ENCODE measurements at places on chromosomes 4 and X.
A peak's percentile ranks its signal among the peaks of the same experiment; 100 is the strongest.

DNA sequence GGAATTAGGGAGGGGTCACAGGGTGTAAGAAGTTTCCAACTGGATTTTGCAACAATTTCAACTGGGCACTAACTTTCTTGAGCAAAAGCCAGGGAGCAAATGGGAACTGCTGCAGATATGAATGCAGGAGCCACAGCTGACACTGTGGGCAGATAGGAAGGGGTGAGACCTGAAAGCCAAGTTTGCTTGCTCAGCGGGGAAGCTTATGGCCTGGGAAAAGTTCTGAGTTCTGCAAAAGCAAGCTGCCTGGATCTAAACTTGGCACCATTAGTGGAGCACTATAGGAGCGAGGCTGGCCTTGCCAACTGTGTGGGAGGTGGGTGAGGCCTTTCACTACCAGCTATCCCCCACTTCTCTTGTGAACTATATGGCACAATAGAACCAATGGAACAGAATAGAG lies 11.1 kb downstream of the CYSLTR1 start:
- no peak for DNase-seq

GRCh38 chr4:100895556-100896197 lies 377.9 kb upstream of the EMCN start:
- no peak for DNase-seq

GRCh38 chr4:3479358-3480101 lies 16.4 kb downstream of the DOK7 start:
- peak; percentile 62 for DNase-seq

GRCh38 chr4:77443941-77444340 lies 161.7 kb upstream of the CXCL13 start:
- no peak for DNase-seq

DNA sequence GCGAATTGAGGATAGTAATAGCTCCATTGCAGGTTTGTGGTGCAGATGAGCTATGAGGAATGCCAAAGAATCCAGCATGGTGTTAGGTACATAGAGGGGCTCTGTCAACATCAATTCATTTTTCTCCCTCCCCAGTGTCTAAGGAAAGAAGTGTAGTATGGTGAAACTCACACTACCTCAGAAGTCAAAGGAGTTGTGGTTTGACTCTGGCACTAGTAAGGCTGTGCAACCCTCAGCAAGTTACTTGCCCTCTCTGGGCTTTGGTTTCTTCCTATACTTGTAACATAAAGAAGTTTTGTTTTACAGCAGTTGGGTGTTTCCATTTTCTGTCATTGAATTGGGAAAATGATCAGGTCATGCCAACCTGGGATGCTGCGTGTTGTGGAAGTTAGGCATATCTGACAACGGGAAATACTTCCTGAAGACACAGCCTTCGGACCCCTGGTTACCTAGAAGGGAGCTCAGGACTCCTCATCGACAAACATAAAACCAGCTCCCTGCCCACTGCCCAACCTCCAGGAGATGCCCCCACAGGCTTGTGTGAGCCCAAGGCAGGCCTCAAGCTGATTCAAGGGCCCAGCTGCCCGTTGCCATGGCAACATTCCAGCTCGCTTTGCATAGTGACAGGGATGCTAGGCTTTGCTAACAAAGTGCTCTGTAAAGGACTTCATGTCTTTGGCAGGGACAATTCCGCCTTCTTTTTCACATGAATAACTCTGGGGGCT lies 71.4 kb downstream of the RTL5 start:
- DNase-seq = no peak

GRCh38 chr4:100169491-100170485 lies 20.5 kb downstream of the DDIT4L start:
- no peak for DNase-seq

DNA sequence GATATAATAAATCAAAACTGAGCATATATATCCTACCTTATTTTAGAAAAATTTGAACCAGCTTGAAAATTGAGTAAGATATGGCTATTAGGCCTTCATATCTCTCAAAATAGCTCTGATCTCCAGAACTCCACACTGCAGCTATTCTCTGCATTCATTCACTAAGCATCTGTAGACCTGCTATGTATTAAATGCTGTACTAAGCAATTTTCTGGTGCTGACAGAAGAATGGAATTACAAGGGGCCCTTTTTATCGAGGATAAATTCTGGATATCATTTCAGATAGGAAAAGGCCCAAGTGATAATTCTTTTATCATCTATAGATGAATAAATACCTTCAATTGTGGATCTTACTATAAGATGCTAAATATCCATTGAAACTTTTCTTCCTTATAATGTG lies 1.9 kb downstream of the THAP6 start:
- no peak for DNase-seq

DNA sequence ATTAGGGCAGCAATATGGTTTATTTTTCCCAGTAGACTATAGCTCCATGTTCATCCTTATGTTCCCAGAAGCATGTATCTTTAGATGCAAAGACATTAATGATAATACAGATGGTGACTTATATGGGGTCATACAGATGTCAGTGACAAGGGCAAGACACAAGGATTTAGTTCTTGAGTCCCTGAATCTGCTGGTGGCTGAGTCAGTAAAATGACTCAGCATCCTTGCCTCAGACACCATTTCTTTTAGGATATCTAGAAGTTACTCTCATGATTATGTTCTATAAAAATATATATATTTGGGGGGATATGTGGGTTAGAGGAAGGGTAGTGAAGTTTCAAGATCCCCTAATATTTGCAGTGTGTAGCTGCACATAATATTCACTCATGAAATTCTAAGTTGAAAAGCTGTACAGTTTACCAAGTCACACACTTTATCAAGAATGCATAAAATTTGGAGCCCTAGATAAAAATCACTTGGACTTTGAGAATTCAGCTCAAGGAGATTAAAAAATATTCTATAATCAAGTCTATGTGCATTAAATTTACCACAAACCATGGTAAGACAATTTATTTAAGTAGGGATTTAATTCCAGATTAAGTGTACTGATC lies 101.9 kb downstream of the LNX1 start:
- no peak for DNase-seq

DNA sequence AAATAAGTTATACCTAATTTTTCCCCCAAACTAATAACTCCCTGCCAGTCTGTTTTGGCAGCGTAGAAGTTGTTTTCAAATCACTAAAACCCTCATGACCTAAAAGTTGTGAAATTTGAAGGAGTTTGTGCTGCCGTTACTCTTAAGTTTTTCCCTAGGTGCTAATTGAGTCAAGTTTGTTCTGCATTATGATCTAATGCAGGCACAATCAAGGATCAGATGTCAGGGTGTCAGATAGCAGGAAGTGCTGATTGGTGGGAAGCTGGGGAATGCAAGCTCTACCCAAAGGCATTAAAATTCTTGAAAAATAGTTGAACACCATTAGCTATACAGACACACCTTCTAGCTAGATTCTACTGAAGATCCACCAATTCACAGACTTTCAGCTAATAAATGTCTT lies 51.9 kb downstream of the ARX start:
- DNase-seq = no peak

GRCh38 chrX:85859426-85859825 lies 187.9 kb downstream of the CHM start:
- DNase-seq = no peak

DNA sequence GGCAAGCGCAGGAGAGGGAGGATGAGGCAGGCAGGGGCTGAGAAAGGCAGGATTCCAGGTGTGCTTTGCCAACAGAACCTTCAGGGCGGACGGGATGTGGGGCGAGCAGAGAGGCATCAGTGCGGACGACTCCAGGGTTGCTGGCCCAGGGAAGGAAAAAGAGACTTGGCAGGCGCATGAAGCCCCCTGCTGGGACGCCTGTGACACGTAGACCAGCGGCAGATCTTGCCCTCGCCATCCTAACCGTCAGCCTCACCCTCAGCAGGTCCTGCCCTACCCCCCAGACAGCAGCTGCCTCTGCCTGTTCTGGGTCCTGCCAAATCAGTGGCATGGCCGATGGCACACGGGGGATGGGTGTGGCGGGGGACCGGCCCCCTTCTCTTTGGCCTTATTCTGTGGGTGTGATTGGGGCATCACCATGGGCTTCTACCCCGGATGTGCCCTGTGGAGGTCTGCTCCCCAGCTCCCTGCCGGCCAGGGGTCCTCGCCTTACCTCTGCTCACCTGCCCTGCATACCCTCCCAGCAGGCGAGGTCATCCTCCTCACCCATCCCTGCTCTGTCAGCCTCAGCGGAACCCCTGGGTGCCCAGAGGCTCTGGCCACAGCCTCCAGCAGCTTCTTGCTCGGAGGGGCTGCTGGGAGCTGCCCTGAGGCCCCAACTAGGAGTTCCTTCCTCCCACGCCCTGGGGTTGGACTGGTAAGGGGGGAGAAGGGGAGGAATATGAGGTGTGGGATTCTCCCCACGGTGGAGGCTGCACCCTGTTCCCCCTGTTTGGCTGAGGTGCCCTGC lies 2.9 kb upstream of the SH3BP2 start:
- DNase-seq = peak; percentile 49

GRCh38 chr4:7804756-7805385 lies 134.8 kb downstream of the AFAP1 start:
- no peak for DNase-seq

GRCh38 chr4:186146458-186146857 lies 42.0 kb downstream of the FAM149A start:
- DNase-seq = no peak

- DNase-seq = no peak
Measured at GRCh38 chrX:107199491-107199890, 6.7 kb downstream of the NUP62CL start.

DNA sequence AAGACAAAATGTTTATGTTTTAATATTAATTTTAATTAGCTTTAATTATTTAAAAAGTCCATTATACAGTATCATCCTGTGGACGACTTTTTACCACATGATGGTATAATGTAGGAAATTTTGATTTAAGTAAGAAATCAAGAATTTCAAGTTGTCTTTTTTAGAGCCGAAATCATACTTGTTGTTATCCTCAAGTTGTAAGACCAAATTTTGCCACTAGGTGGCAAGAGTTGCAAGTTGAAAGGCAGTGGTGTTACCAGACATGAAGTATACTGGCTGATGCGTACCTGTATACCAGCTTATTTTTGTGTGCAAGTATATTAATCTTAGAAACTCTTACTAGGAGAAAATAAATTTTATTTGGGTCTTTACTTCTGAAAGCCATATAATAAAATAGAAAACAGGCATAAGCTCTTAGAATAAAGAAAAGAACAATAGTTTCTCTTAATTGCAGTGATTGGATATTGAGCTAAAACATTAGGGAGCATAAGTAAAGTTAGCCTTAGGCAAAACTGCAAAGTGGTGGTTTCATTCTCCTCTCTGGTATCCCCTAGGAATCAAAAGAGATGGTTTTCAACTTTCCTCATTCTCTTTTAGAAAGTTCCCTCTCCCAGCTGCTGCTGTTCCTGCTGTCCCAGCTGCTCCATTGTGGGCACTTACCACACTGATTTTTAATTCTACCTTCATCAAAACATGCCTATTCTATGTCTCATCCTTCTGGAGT lies 118.0 kb upstream of the WDFY3 start:
- no peak for DNase-seq

- DNase-seq = no peak
Measured at GRCh38 chr4:88952081-88952480, 104.9 kb downstream of the FAM13A start.

- no peak for DNase-seq
Measured at GRCh38 chr4:55819634-55820033, at the start of gene EXOC1L. Gene EXOC1L (plus strand): TSS chr4:55819790. CDS start chr4:55820027, 237 bp downstream.

DNA sequence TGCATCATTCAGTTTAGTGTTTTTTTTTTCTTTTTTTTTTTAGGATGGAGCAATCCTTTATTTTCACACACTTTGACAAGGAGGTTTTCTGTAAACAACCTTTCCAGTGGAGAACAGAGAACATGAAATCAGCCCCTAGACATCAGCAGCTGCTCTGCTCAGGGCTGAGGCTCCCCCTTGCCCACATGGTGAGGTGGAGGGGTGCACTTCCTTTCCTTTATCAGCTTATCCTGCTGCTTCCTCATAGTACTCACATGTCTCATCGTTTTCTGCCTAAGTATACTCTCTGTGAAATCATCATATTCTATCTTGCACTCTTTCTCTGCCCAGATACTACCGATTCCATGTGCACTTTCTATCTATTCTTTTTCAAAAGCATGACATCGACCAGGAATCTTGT lies 47.6 kb upstream of the PRSS12 start:
- DNase-seq = no peak

GRCh38 chrX:80511969-80512760 lies 91.9 kb downstream of the TENT5D start:
- DNase-seq = no peak

GRCh38 chr4:38832206-38832605 lies 24.4 kb downstream of the TLR6 start:
- no peak for DNase-seq

- no peak for DNase-seq
Measured at GRCh38 chr4:74114234-74114633, 15.2 kb upstream of the CXCL2 start.

DNA sequence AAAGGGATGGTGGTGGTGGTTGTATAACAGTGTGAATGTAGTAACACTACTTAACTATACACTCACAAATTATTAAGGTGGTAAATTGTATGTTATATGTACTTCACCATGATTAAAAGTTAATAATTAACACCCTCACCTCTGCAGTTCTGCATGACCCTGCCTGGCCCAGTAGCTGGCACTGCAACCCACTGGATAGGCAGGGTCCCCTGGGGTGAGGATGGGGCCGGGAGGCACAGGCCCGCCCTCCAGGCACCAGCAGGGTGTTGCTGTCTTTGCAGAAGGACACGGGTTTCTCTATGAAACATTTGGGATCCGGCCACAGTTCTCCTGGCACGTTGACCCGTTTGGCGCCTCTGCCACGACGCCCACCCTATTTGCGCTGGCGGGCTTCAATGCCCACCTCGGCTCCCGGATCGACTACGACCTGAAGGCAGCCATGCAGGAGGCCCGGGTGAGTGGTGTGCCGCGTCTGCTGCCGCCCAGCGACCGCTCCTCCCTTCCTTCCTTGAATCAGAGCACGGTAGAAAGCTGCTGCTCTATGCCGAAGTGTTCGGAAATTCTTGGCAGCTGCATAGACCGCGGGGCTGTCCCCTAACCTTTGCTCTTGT lies 11.8 kb downstream of the MAN2B2 start:
- DNase-seq = no peak

DNA sequence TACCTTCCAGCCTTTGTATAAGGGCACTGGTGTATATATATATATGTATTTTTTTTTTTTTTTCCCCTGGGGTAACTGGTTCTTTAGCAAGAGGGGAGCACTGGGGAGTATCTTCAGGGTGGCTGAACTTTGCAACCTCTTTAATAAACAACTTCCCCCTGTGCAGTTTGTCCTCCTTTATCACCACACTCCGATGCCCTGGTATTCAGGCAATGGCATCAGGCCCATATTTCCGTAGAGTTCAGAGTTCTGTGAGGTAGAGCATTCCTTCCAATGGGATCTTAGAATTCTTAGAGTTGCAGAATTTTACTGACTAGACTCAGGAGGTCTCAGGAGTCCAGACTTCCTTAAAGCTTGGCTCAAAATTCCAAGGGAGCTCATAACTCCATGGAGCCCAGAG lies 24.6 kb downstream of the NYX start:
- no peak for DNase-seq

DNA sequence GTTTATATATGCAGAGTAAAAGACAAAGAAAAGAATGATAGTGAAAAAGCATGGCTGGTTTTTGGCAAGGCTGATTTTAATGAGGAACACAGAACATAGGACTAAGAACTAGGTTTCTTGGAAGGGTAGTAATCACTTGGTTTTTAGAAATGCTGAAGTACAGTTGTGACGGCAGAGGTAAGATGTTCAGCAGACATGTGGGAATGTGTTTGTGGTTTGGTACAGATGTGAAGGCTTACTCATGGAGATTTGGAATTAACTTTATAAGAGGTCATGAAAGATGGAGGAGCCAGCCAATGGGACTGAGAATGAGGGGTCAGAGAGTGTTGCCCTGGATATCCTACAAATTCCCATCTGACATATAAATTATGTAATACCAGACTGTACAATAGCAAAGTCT lies 243.6 kb downstream of the NPFFR2 start:
- DNase-seq = no peak
